ENCODE measurements at places on chromosomes 5 and 9.

- no peak for DNase-seq
These were observed 32.8 kb downstream of the MRRF start for GRCh38 chr9:122297512-122297911.

GRCh38 chr5:74624501-74624900 lies 16.0 kb downstream of the ENC1 start:
- DNase-seq = no peak

DNA sequence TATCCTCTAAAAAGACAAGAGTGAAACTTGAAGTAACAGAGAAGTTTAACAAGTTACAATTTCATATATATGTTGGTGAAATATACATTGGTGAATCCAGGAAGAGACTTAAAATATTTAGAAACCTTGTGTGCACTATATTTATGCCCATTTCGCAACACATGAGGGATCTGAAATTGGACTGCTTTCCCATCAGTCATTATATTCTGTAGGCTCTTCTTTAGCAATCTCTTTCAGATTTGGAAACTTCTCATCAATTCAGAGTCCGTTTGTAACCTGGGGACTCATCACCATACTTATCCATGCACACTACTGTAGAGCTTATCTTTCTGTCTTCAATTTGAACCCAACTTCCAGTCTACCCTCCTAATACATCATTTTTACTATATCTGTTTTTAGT lies 2.1 kb downstream of the ITGA1 start:
- DNase-seq = no peak

GRCh38 chr9:31005086-31005665 lies 1379.3 kb upstream of the ACO1 start:
- DNase-seq = no peak

DNA sequence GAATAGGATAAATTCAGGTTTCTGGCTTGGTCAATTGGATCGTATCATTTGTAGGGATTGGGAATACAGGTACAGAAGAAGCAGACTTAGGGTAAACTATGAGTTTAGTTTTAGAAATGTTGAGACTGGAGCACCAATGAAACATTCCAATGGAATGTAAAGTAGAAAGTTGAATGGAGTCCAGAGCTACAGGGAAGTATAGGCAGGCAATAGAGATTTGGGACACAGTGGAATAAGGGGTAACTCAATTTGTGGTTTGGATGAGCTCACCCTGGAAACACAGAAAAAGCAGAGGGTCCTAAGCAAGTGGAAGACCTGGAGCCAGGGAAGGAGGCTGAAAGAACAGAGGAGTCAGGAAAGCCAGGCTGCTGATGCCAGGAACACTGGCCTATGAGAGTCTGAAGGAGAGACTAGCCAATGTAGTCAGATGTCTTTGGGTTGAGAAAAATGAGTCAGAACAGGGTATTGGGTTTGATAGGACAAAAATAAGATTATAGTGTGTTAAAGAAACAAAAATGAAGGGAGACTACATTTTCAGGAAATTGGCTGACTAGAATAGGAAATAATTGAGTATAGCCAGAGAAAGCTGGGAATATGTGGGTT lies 72.8 kb downstream of the STARD4 start:
- DNase-seq = no peak

- DNase-seq = no peak
These were observed 128.2 kb upstream of the NFIB start for GRCh38 chr9:14441976-14442651.

- no peak for DNase-seq
These were observed 1352.6 kb upstream of the NUDT12 start for GRCh38 chr5:104915226-104915625.

- DNase-seq = no peak
These were observed 241.6 kb upstream of the CD180 start for GRCh38 chr5:67437905-67438845.

DNA sequence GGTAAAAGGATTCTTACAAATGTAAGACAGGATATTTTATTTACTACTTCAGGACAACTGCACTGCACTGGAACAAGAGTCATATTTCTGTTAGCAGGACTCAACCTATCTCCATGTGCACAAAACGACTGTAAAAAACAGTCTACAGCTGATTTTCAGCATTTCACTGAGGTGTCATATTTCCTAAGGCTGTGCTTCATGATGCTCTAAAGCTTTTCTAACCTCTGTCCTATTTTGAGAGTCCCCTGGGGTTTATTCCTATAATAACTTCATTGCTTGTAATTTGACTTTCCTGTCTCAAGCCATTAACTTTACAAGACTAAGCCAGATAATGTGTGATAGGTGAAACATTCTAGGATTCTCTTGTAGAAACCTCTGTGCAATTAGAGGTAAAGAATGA lies 472.3 kb downstream of the HINT1 start:
- no peak for DNase-seq

GRCh38 chr5:90561766-90562165 lies 3.2 kb downstream of the ADGRV1 start:
- DNase-seq = no peak

DNA sequence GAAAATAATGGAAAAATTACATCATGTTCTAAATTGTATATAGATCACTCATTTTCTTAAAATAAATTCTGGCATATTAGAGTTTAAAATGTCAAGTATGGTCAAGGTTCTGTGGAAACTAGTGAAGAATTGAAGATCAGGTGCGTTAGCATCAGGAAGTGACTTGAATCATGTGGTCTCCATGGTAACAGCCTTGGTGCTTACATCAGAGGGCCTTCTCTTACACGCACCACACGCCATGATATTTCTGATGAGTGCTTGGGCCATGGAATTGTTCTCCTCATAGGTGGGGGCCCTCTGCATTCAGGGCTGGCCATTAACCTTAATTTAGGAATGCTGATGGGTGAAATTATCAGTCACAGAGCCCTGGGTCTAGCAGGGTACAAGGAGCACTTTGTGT lies 288.1 kb upstream of the EFNA5 start:
- DNase-seq = no peak

GRCh38 chr5:677131-678101 lies 15.7 kb downstream of the TPPP start:
- no peak for DNase-seq

- no peak for DNase-seq
These were observed 213.4 kb upstream of the ELL2 start for GRCh38 chr5:96175090-96175489.

DNA sequence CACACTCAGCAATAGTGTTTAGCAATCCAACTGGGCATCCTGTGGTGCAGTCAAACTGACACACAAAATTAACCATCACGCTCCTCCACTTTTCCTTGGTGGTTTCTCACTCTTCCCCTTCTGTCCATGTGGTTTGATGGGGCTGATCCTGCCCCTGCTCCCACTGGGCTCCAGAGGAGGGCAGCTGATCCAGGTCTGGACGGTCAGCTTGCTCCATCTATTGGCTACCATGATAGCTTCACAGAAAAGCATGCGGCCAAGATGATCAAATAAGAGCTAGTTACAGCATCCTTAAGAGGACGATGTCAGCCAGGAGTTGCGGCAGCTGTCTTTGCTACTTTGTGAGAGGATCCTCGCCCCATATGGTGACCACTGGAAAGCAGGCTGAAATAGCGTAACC lies 29.6 kb upstream of the RANBP17 start:
- no peak for DNase-seq

DNA sequence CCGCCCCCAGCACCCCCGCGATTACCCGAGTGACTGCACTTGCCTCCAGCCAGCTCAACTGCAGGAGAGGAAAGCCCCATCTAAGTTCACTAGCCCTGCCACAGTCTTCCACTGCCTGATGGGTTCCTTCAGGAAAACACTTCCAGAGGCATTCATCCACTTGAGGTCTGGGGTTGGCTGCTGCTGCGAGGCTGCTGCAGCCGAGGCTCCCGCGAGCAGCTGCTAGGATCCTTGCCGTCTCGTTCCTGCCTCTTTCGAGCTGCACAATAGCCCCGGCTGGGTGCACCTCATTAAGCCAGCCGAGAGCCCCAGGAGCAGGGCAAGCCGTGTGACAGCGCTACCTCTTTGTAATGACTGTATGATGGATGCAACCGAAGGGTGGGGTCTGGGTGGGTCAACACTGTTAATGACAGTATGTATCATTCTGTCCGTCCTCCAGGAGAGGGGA lies 24.2 kb upstream of the ELAVL2 start:
- no peak for DNase-seq

DNA sequence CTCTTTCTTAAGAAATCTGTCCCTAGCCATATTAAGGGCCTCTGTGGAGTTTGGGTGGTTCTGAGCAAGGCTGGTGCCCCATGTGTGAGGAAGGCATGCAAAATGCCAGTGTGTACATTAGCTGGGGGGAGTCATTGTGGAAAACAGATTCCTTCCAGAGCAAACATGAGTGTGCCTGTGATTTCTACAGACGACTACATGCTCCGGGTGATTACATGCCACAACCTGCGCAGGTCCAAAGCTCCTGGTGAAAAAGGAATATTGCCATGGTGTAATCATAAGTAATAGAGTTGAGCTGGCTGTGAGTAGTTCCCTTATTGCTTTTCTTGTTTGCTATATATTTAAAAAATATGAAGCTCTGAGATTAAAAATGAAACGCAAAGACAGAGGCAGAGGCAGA lies 102.1 kb downstream of the ACER2 start:
- DNase-seq = no peak

GRCh38 chr5:72154076-72154756 lies 46.9 kb downstream of the MAP1B start:
- DNase-seq = no peak

GRCh38 chr5:143509758-143510221 lies 106.3 kb upstream of the NR3C1 start:
- no peak for DNase-seq

DNA sequence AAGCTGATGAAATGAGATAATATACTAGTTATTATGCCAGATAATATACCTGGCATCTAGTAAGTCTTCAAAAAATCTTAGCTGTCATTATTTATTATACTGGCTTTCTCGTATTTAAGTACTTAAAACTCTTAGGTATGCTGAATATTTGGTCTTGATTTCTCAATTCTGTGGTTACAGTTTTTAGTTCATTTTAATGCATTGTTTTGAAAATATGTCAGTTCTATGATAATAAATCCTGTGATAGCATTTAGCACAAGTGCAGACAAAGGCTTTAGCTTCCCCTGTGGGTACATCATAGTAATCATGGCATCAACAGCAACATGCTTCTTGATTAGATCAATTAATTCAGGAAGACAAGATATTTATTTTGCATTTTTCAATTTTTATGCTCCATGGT lies 133.0 kb downstream of the SMC2 start:
- no peak for DNase-seq

DNA sequence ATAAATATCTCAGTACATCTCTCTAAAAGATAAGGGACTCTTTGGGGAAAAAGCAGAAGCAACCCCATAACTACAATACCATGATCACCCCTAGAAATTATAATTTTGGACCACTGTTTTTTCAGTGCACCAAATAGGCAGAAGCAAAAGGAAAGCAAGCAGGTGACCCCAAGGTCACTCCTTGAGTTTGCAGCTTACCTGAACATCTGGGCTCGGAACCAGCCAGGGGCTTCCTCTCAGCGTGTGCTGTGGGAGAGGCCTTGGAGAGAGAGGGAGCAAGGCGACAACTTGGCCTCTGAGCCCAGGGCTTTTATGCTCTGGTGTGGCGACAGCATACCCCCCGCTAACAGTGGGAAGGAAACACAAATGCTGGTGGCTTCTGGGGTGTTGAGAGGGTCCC lies 16.8 kb downstream of the BNIP1 start:
- DNase-seq = no peak

- DNase-seq = no peak
These were observed 123.1 kb upstream of the PHYKPL start for GRCh38 chr5:178355671-178356070.

Measured in amniotic stem cell (primary cell).